Activated CD4-positive, CD25-positive, alpha-beta regulatory T cell (primary cell): ENCODE measurements at places on chromosomes 11 and 22.

DNA sequence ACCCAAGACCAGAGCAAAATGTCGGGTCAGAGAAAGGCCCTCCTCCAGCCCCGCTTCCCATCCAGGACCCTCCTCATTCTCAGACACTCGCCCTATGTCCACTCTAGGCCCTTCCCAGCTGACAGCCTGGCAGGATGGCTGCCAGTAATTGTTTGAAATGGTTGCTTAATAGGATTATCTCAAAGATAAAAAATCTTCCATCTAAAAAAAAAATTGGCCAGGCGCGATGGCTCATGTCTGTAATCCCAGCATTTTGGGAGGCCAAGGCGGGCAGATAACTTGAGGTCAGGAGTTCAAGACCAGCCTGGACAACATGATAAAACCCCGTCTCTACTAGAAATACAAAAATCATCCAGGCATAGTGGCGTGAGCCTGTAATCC lies 32.4 kb downstream of the SCGB1A1 start:
- no peak for DNase-seq

DNA sequence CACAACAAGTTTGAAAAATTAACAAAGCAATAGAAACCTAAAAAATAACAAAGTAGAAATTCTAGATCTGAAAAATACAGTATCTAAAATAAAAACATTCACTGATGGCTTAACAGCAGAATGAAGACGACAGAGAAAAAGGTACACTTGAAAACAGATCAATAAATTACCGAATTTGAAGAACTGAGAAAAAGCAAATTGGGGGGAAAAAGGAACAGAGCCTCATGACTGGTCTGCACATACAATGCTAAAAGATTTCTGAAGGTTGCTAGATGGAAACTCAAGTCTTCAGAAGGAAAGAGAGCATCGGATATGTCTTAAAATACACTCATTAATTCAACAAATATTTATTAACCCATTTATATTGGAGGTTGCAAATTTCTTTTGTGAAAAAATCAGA lies 71.6 kb downstream of the SBF2 start:
- no peak for DNase-seq

DNA sequence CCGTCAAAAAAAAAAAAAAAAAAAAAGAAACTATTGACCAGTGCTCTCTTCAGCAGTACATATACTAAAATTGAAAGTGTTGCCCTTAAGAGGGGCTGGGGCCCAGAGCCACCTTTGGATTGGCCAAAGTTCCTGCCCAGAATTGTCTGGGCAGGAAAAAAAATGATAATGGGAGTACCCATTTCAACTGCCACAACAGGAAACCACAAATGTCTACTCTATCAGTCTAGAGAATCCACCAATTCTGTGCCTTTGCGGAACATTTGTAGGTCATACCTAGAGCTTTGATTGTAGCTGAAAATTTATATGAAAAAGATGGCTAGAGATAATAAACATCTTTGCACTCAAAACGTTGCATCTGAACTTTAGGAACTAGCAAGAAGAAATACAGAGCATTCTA lies 69.4 kb downstream of the FAM76B start:
- no peak for DNase-seq

DNA sequence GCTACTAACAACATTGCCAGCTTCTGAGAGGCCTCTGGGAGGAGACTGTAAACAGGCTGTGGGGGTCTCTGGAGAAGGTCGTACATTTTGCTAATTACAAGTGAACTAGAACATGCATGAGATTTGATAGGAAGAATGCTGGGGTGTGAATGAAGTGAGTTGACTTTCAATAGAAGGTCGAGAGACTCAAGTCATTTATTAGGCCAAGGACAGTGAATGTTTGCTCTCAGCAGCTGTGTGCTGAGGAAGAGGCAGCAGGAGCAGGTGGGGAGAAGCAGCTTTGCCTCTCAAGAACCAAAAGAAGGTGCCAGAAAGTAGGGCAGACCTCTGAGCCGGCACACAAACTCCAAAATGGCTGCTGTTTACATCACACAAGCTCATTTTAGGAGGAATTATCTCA lies 91.7 kb downstream of the PIWIL4 start:
- DNase-seq = no peak

DNA sequence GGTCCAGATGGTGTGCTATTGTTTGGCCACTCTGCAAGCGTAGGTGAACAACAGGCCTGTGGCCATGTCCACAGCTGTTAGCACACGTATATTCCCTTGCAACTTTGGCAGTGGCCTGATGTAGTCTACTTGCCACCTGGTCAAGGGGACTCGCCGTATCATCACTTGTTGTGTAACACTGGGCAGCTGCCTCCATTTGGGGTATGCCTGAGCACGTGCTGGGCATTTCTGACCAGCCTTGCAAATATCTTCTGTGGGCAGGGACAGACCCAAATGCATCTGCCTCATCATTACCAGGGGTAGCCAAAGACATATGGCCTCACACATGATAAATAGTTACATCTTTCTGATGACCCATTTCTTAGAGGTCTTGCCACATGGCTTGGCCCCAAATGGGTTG lies 434.2 kb downstream of the DYNC2H1 start:
- DNase-seq = no peak

GRCh38 chr11:3222003-3222855 lies 3.6 kb upstream of the MRGPRG start:
- DNase-seq = no peak

DNA sequence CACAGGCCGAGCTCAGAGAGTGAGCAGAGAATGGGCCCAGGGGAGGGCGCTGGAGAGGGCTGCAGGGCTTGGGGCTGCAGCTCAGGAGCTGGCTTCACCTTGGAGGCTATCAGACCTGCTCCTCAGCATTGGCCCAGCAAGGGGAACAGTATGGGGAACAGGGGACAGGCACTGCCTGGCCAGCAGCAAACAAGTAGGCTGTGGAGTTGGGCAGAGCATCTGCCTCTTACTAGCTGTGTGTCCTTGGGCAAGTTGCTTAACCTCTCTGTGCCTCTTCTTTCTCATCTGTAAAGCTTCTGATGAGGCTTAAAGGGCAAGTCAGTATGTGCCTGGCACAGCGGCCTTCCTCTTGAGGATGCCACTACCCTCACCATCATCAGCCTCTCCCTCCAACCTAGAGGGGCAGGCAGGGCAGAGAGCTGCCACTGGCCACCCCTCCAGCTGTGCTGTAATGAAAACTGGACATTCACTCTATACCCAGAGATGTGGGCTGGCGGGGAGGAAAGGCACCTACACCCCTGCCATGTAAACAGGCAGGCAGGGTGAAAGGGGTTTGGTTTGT lies 7.5 kb upstream of the CDKN1C start:
- no peak for DNase-seq
